ENCODE measurements at places on chromosomes 4 and X. TPM values are rescaled to one million over a fixed set of nuclear protein-coding genes. Genes with fewer than 3 reads are reported as not detected.

The SYP gene
- total RNA-seq: 0.10 TPM

The MAGEA9B gene
- not detected for total RNA-seq

The SATL1 gene
- total RNA-seq: not detected

DNA sequence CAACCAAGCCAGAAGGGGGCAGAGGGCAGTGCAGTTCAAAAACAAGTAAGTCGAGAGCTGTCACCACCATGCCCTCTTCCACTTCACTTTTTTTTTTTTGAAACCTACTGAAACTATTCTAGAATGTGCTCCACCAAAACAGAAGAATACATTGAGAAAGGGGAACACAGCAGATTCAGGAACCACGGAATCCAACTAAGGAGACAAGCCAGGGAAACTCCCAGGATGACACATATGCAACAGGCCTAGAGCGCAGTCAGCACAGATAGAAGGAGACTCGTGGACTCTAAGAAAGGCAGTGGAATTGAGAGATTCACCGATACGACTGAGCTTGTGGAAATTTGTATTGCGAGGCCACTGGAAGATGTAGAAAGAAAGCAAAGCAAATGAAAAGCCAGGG, 66.1 kb downstream of the PHKA2 start:
- no peak for DNase-seq

GRCh38 chrX:63809173-63809572, 24.2 kb upstream of the ARHGEF9 start:
- no peak for DNase-seq

GRCh38 chr4:4610672-4611071, 68.8 kb upstream of the STX18 start:
- DNase-seq: no peak

- peak; percentile 27 for DNase-seq
Observed at GRCh38 chr4:25882226-25882625, 19.4 kb upstream of the SEL1L3 start.

DNA sequence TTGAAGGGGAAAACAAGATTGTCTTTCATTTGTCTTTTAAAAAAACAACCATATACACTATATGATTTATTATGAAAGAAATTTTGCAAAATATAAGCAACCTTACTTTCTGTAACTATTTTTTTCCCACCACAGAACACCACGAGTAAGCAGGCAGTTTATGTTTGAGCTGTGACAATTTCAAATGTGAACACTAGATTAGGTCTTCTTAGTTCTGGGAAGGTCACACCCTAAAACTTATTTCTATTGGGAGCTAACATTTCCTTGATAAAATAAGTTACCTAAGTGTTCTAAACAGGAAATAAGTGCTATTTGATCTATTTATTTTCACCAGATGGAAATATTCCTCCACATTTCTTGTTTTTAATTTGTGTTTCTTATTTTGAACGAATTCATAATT, 50.6 kb downstream of the PCDH7 start:
- no peak for DNase-seq

DNA sequence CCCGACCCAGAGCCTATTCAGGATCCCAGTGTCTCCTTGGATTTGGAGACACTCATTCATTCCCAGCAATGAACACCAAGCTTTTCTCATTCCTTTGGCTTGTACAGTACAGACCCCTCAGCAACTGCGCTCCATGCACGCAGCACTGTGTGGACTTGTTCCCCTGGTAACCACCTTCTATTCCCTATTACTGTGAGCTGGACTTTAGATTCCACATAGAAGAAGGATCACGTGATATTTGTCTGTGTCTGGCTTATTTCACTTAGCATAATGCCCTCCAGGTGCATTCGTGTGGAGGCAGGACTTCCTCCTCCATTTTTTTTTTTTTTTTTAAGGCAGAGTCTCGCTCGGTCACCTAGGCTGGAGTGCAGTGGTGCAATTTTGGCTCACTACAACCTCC, 106.4 kb downstream of the PHKA2 start:
- peak; percentile 71 for DNase-seq

Data from renal cortical epithelial cell (primary cell).